ENCODE measurements at places on chromosomes 16 and 17.

GRCh38 chr17:42308446-42308845, 20.1 kb downstream of the STAT5A start:
- DNase-seq = no peak

DNA sequence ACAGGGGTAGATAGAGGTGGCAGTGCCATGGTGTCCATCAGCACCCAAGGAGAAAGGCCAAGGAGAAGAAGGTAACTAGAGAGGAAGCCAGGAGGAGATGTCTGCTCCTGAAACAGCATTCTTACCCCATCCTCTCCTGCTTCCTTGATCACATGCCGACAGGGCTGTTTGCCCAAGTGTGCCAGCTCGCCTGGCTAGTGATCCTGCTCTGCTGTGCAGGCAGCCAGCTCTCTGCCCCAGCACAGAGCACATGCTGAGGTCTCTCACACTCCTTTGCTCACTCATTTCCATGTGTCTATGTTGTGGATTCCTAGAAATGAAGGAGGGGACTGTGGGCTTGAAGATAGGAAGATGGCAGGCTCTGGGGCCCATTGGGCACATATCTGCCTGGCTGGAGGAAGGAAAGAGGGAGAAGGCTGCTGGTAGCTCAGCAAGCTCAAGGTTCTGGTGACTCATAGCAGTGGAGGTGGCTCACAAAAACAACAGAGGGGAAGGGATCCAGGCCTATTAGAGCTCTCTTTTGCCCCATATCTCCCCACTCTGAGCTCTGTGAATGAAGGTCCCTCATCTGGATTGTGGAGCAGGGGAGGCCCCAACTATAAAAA, 54.3 kb downstream of the NEUROD2 start:
- DNase-seq = no peak

DNA sequence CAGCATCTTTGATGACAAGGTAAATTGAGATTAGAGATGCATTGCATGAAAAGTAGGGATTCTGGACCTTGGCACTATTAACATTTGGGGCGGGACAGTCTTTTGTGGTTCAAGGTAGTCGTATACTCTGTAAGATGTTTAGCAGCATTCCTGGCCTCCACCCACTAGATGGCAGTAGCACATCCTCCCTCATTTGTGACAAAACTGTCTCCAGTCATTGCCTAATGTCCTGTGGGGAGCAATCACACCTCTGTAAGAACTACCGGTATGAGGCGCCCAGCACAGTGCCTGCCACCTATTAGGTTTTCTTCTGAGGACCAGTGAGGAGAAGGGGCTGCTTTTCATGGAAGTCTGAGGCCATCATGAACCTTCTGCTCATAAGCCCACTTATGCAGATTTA, 180.8 kb downstream of the RBFOX1 start:
- no peak for DNase-seq

GRCh38 chr17:4329838-4330237, 36.6 kb downstream of the UBE2G1 start:
- DNase-seq = no peak

All from stimulated activated CD4-positive, alpha-beta T cell treated with anti-CD3 and anti-CD28 coated beads, TNF-alpha, amount 100 ng/mL, for 24 hours (primary cell).